Dermis microvascular lymphatic vessel endothelial cell (primary cell): ENCODE measurements at places on chromosomes 12 and 14.

DNA sequence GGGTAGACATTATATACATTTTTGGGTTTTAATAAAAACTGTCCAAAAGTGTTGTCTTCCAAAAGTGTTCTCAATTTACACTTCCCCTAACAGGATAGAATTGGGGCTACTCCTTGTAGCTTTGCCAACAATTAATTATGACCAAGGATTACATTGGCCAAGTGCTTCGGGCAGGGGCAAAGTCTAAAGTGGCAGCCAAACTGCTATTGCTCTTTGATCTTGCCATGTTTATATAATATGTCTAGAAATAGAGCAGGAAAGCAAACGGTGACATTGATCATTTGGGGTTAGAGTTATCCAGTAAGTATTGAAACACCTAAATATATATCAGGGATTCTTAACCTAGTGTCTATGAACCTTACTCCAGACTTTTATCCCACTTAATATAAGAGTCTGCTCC, 31.2 kb upstream of the IGF1 start:
- no peak for DNase-seq

- no peak for DNase-seq
Measured at GRCh38 chr12:81588235-81589008, 170.7 kb downstream of the PPFIA2 start.

GRCh38 chr12:81332054-81332453, 254.2 kb downstream of the ACSS3 start:
- no peak for DNase-seq

GRCh38 chr12:3454780-3455179, 36.2 kb upstream of the PRMT8 start:
- no peak for DNase-seq

- no peak for DNase-seq
Measured at GRCh38 chr14:56896922-56897321, 86.6 kb upstream of the OTX2 start.

GRCh38 chr12:63070709-63071108, 80.3 kb downstream of the AVPR1A start:
- no peak for DNase-seq

DNA sequence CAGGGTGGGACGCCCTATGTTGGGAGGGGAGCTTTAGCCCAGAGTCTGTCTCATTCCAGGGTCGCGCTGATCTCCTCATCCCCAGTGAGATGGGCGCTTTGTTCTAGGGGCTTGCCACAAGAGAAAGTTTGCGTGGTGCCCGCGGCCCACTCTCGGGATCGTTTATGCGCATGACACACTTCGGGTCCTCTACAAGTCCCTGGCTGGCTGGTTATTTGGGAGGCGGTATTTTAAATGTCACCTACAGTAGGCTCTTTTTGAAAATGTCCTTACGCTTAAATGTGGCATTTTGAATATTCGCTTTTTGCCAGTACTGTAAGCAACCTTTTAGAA, 541 bp downstream of the GOLT1B start:
- DNase-seq: peak; percentile 23

- no peak for DNase-seq
Measured at GRCh38 chr14:65333943-65334687, 78.4 kb upstream of the FUT8 start.

DNA sequence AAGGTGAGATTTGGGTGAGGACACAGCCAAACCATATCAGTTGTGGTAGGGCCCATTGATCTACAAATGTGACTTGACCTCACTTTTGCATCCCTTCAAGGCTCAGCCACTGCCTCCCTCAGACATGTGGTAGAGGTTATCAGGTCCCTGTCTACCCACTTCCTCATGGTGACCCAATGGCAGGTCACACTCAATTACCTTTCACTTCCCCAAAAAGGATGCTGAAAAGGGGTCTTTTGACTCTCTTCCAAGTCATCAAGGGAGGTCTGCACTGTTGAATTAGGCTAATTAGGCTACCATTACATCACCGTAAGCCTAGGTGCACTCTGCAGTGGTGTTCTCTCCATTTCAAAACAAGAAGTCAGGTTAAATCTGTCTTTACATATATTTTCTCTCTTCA, 22.6 kb upstream of the DRAM1 start:
- DNase-seq: no peak

DNA sequence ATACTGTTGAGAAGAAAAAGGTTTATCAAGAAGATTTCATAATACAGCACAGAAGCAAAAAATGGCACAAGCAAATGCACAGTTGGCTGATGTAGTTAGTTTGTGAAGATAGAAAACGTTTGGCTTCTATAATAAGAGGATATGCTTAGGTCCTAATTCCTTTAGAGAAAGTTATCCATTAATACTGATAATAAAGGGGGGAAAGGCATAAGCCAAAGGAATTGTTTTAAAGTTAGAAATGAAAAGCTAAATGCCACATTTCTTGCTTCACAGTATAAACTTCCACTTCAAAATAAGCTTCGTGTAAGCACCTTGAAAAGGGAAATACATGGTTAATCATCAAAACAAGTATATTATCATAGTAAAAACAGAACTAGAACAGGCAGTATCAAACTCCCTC, 12.4 kb downstream of the LMO3 start:
- no peak for DNase-seq
